Left renal pelvis (tissue), 4 donors: ENCODE measurements at places on chromosomes 5 and 9. TPM values are rescaled to one million over a fixed set of nuclear protein-coding genes. Genes with fewer than 3 reads are reported as not detected.

Gene SH3TC2
- 1.3 TPM for polyA plus RNA-seq

Gene C7
- polyA plus RNA-seq = 143 TPM

GRCh38 chr9:109114670-109115069, 5.1 kb downstream of the TMEM245 start:
- no peak for DNase-seq

- DNase-seq = no peak
These were observed 13.5 kb downstream of the B4GALT1 start for GRCh38 chr9:33153666-33154065.

- no peak for DNase-seq
These were observed 21.8 kb downstream of the RGMB start for GRCh38 chr5:98795243-98795642.

Gene PTGS1
- polyA plus RNA-seq = 5.9 TPM

- no peak for DNase-seq
These were observed 2.3 kb downstream of the NTRK2 start for GRCh38 chr9:84671586-84672521.

- DNase-seq = no peak
These were observed 36.4 kb upstream of the RAPGEF6 start for GRCh38 chr5:131671409-131671808.

Gene GPX3
- 34.7 TPM for polyA plus RNA-seq

Gene TMEM245
- 32.7 TPM for polyA plus RNA-seq

Gene PCDHGA12
- polyA plus RNA-seq = 1.4 TPM

GRCh38 chr5:90987726-90988125, 395.4 kb downstream of the ARRDC3 start:
- no peak for DNase-seq

Gene GADD45G
- polyA plus RNA-seq = 2.7 TPM

DNA sequence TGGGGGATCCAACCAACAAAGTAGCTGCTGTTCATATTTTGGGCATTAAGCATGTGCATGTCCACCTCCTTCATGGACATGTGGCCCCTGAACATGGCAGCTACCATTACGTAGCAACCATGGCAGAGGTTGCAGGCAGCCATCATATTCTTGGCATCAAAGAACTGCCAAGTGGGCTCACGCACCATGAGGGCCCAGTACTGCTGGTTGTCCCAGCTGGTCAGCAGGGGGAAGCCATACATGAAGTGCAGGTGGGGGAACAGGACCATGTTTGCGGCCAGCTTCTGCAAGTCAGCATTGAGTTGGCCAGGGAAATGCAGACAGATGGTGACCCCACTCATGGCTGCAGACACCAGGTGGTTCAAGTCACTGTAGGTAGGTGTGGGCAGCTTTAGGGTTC, 9.5 kb downstream of the MTAP start:
- no peak for DNase-seq

GRCh38 chr5:125083981-125084380, 337.5 kb upstream of the ZNF608 start:
- DNase-seq = no peak

DNA sequence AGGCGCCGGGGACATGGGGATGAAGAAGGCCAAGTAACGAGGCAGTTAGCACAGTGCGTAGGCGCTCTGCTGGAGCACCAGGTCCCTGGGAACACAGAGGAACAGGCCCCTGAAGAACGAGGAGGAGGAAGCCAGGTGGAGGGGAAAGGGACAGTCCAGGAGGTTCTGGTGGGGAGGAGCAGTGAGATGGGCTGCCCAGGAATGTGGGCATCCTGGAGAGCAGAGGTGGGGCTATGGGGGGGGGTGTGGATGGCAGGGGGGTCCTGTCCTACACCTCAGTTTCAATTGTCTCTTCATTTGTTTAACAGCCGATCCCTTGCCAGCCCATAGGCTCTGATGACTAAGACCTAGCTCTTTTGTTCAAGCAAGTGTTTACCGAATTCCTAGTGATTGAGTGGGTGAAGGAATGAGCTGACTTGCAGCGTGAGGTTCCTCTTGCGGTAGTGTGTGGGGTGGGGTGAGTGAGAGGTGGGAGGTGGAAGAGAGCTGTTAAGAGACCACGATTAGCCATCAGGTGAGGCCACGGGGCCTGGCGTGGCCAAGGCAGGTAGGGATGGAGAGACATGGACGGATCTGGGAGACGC, 8.4 kb upstream of the PHYHD1 start:
- DNase-seq = no peak

DNA sequence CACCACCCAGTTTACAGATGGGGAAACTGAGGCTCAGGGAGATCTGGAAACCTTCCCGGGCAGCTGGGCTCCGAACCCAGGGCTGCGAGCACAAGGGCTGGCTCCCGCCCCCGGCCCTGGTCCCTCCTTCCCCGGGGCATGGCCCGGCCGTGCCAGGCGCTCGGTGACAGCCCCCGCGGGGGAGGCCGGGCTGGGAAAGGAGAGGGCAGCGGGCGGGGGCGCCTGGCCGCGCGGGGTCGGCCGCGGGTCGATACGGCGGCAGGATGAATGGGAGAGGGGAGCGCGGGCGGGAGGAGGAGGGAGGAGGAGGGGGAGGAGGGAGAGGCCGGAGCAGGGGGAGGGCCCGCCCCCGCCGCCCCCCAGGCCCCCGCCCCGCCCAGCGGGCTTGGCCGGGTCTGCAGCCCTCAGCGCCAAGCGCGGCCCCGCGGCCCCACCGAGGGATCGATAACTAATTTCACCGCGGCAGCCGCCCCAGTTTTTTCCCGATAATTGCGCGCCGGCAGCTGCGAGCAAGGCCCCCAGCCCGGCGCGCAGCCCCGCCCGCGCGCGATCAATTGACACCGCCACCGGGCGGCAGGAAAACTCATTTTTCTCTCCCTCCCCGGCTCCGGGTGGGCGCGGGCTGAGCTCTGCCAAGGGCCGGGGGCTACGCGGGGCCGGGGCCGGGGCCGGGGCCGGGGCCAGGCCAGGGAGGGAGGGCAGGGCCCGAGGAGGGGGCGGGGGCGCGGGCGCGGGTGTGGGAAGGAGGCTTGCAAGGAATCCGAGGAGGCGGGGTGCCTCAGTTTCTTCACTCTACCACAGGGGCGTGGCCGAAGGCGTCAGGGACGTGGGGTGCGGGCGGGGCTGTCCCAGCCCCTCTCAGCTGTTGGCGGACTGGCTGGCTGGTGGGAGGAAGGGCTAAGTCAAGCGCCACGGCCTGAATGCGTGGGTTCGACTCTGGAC, 52.1 kb downstream of the C9orf50 start:
- no peak for DNase-seq

Gene MLANA
- 0.99 TPM for polyA plus RNA-seq

DNA sequence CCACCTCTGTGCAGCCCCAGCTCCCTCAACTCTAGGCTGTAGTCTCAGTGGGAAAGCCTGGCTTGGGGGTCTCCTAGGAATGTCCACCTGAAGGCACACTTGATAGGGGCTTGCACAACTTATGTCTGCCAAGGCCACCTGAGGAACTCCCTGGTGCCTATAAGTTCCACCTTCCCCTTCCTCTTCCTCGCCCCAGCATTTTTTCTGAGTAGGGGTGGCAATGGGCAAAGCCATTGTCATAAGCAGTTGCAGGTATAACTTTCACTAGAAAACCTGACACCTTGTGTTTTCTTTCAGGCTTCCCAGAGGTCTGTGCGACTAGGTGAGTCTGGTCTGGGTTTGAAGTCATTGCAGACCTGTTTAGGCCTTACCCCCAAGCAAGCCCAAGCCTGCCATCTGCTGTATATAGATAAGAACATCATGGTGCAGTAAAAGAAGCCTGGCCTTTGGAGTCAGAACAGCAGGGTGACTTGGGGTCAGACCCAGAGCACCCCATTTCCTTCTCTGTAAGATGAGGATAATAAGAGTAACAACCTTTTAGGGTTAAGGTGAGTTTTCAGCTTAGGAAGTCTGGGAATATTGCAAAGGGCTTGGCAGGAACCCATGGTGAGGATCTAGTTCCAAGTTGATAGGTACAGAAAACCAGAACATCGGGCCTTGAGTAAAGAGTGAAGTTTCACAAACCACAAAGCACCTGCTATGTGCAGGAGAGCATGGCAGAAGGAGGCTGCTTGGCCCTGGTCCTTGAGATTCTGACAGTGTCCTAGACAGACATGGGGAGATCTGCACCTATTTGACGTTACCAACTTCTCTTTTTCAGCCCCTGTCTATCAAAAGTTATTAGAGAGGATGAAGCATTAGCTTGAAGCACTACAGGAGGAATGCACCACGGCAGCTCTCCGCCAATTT, 33.8 kb downstream of the TGFBI start:
- no peak for DNase-seq

Gene TMC1
- 1.4 TPM for polyA plus RNA-seq

DNA sequence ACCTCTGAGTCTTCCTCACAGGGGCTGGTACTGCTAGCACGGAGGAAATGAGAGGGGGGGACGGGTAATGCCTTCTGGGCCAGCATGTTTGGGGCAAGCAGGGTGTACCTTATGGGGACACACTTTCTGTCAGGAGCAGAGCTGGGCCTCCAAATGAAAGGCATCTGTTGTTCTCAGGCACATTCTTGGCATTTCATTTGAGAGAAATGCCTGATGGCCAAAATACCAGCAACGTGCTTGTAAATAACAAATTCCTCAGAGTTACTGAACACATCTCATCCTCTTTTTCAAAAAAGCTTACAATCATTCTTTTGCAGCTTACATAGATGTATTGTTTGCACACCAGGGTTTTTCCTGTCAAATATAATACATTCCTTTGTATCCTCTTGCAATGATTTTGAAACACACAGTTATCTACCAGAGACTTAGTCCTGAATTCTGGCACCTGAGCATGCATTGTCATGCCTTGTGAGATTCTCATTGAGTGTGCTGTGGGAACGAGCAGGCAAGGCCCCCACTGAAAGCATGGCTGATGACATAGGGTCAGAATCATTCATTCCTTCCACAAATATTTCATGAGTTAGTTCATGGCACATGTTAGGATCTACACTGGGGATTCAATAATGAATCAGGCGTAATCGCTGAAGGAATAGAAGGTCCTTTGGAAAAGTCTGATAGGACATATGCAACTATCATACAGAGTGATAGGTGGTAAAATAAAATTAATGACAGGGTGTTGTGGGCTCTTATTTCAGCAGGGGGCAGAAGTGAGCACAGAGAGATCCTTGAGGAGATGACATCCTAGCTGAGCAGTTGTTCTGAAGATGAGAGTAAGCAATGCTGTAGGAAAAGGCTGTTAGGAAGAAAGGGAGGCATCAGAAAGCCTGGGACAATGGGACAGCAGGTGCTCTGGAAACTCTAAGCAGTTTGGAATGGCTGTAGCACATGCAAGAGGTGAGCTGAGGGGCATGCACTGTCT, 260.9 kb upstream of the TUT7 start:
- no peak for DNase-seq

DNA sequence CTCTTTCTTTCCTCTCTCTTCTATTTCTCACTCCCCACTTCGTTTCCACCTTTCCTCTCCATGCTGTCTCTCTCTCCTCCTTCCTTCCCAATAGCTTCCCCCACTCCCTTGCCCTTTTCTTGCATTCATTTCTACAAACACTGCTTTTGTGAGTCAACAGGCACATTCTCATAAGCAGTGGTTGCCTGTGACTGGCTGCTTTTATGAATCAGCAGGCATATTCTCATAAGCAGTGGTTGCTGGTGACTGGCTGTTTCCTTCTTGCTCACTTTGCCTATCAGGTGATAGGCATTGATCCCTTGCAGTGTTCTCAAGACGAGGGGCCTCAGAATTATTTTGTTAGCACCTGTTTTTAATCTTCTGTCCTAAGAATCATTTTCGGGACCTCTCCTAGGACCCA, 116.1 kb upstream of the ACTBL2 start:
- DNase-seq = no peak

DNA sequence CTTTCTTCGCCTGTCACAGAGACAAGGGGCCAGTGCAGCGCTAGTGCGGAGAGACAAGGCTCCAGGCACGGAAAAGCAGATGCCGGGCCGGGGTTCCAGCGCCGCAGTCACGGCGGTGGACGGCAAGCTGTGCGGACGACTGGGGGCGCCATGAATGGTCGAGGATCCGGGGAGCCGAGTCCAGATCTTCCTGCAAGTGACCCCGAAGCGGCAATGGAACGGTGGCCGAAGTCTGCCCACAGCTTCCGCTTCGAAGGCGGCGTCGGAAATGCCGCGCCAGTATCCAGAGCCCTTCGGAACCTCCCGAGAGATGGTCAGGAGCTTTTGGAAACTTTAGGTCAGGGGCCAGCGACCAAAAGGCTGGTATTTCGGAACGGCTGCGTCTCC, 601 bp upstream of the FAF2 start:
- DNase-seq = no peak

GRCh38 chr9:106707738-106708474, 155.1 kb upstream of the ZNF462 start:
- DNase-seq = no peak

DNA sequence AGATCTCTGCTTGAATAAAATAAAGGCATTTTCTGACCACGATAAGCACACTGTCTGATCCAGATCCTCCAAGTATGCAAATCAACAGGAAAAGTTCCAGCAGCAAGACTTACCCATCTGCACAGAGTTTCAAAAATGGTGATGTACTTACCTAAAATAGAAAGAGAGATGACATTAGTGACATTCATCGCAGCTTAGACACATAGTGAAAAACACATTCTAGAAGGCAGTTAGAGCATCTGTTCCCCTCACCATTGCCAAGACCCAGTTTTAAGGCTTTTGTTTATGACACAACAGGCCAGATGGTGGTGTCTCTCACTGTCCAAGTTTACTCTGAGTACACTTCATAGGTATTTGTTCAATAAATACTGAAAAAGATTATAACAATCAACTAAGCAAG, 207.7 kb downstream of the PDE4D start:
- DNase-seq = no peak

GRCh38 chr5:65163698-65164097, 318.0 kb downstream of the ADAMTS6 start:
- DNase-seq = no peak

Gene PCDH1
- 22.5 TPM for polyA plus RNA-seq

- no peak for DNase-seq
These were observed 99.0 kb upstream of the DAB2 start for GRCh38 chr5:39523821-39524220.

DNA sequence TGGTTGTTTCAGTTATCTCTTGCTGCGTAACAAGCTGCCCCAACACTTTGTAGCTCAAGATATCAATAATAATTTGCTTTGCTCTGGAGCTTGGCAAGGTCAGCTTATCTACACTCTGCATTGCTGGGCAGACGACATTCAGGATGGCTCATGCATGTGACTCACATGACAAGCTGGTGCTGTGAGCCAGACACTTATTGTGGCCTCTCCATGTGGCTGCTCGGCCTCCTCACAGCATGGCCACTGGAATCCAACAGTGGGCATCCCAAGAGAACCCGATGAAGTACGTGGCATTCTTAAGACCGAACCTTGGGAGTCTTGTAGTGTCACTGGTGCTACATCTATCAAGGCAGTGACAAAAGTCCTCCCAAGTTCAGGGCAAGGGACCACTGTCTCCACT, 94.2 kb upstream of the MVB12B start:
- no peak for DNase-seq

- DNase-seq = no peak
These were observed 200.0 kb upstream of the S1PR3 start for GRCh38 chr9:88791105-88791805.
